Caki2 (cell line): ENCODE measurements at places on chromosomes 5 and 9. TPM values are rescaled to one million over a fixed set of nuclear protein-coding genes. Genes with fewer than 3 reads are reported as not detected.

DNA sequence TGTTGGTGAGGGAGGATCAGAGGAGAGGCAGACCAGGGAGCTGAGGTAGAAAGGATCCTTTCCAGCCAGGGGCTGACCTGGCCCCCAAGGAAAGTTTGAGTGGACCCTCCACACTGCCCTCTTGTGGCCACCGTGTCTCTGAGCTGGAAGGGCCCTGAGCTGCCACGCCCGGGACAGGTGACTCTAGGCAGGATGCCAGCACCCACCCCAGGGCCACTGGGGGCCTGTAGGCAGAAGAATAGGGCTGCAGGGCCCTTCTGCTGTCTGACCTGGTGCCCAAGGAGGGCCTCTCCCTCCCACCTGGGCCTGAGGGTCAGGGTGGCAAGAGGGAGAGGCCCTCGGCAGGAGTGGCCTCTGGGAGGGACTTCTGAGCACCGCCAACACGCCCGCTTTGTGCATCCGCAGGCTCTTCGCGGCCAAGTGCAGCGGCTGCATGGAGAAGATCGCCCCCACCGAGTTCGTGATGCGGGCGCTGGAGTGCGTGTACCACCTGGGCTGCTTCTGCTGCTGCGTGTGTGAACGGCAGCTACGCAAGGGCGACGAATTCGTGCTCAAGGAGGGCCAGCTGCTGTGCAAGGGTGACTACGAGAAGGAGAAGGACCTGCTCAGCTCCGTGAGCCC lies 76.8 kb downstream of the LMX1B start:
- DNase-seq, result peak; percentile 23

DNA sequence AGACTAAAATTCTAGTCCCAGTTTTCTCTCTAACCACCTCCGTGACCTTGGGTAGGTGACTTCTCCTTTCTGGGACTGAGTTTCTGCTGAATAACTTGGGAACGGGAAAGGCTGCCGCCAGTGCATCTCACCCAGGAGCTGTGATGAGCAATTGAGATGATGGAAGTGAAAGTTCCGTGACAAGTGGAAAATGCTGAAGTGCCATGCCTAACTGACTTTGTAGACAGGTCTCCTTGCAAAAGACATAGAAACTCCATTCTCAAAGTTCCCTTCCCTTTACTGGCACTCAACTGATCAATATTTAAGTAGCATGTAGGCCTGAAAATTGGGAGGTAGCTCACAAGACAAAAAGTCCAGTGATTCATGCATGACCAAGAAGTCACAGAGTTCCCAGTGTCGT lies 6.3 kb upstream of the ADAM19 start:
- DNase-seq, result no peak

DNA sequence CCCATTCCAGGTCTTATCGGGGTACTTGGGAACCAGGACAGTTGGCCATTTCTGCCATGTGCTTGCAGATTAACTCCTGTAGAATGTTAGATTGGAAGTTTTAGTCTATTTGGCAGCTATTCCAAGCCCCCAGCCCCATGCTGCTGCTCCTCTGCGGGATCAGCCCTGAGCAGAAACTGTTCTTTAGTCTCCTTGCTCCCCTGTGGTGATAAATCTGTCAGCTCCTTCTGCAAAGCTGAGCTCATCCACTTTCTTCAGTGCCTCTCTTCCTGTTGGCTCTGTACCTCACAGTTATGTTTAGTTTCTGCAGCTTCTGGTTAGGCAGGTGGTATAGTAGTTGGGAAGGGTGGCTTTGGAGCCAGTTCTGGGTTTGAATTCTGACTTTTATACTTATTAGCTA lies 170.4 kb downstream of the GRIA1 start:
- DNase-seq, result no peak

- DNase-seq, result no peak
Measured at GRCh38 chr5:54702470-54702869, 184.9 kb downstream of the SNX18 start.

DNA sequence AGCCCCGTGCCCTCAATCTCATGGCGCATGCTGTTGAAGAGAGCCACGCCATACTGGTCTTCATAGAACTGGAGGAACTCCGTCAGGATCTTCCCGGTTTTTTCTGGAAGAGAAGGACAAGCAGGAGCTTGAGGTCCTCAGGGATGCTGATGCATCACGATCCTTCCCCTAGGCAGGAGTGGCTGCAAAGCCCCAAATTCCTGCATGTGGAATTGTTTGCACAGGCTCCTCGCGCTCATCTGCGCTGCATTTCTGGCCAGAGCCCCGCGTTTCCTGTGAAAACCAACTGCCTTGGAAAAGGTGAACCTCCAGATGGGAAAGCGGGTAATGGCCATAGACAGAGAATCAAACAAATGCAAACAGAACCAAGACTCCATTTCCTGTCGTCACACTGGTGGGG lies 80.4 kb downstream of the LRSAM1 start:
- DNase-seq, result no peak

- DNase-seq, result no peak
Measured at GRCh38 chr5:118434522-118434921, 553.8 kb downstream of the DTWD2 start.

GRCh38 chr5:143318270-143318669 lies 85.2 kb downstream of the NR3C1 start:
- DNase-seq, result no peak

DNA sequence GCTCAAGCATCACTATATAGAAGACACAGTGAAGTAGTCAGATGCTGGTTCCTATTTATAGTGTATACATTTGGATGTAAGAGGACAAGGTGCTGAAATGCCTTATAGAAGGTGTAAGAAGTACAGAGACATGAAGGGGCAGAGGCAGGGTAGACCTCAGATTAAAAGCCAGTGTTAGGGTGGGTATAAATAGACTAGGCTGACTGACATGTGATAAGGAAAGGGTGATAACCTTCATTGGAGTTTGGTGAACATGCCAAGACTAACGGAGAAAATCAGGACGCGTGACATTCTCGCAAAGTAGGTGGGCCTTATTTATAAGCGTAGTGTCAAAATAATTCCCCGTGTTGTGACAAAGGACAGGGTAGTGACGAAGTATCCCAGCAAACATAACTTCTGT lies 59.1 kb upstream of the HRH2 start:
- no peak for DNase-seq

DNA sequence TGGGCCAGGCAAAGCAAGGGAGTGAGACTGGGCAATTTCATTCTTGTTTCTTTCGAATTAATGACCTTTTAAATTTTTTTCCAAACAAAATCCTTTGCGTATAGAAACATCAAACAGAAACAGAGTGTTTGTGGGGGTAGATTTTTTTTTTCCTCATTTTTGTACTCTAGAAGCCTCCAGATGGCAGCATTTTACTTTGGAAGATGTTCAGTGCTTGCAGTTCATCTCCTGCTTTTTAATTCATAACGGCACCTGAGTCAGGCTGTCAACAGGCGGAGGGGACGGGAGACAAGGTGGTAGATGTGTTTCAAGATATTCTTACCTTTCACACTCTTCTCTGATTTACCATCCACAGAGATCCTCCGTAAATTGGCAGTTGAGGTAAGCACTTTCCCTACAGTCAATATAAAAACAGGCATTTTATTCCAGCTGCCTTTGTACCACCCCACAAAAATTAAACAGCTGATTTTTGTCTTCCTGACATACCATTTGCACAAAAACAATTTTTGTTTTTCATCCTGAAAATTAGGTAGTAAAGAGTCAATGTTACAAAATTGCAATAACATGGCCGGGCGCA lies 99.5 kb upstream of the FBXL17 start:
- no peak for DNase-seq

DNA sequence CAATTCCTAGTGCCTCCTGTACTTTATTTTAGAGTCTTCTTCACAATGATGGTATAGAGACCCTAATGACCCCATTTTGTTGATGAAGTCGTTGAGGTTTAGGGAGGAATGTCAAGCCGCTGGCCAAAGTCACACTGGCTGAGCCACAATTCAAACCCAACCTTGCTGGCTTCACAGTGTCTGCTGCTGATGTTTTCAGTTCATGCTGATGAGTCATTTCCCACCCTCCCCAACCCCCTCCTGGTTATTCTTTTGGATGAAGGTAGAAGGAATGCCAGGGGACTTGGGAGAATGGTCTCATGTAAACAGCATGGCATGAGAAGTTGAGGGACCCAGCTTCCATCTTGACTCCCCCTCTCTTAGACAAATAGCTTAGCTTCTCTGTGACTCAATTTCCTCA lies 68.6 kb downstream of the TMEM252 start:
- no peak for DNase-seq

DNA sequence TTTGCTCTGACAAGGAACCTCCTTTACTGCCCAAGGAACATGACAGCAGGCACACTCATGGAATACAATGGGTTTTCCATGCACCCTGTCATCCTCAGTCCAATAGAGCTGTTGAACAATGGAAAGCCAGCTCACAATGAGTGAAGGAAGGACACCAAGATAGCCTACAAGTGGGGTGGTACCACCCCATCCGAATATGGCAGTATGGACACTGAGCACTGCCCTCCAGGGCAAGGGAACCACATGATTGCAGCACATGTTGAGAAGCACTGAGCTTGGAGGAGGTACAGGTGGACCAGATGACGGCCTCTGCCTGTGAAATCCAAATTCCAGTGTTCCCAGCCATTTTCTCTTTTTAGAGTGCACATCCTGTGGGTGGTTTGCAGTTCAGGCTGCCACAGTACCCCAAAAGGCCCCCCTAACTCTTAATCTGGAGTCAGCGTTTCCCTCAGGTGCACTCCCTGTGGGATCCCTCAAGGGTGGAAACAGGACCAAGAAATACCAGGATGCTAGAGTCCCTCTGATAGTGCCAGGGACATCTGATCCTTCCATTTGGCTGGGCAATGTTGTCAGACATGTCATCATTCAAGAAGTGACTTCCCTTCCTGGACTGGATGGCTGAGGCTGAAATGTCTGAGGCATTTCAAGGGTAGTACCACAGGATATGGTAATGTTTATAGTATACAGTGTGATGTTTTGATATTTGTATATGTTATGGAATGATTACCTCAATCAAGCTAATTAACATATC lies 48.9 kb downstream of the SMC2 start:
- no peak for DNase-seq

GRCh38 chr5:66565878-66566277 lies 30.3 kb upstream of the MAST4 start:
- no peak for DNase-seq

DNA sequence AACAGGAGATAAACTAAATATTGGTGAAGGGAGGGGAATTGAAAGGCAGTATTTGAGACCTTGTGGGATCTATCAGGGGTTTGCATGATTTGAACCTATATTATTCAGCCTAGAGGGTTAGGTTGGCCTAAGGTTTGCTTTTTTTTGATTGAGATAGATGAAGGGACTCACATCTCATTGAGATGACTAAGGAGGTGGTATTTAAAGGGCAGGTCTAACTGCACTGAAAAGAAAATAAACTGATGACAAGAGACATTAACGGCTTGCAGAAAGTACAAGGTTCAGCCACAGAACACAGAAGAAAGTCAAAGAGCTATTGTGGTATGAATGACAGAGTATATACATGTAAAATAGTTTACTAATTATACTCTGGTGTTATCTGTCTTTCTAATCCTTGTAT lies 412.7 kb downstream of the CDH10 start:
- DNase-seq, result peak; percentile 79

- DNase-seq, result peak; percentile 46
Measured at GRCh38 chr5:141742866-141743851, 61.1 kb upstream of the ARAP3 start.

- DNase-seq, result no peak
Measured at GRCh38 chr5:74993743-74994142, 58.6 kb downstream of the GCNT4 start.

- DNase-seq, result peak; percentile 46
Measured at GRCh38 chr9:77063645-77064285, 44.3 kb downstream of the FOXB2 start.

DNA sequence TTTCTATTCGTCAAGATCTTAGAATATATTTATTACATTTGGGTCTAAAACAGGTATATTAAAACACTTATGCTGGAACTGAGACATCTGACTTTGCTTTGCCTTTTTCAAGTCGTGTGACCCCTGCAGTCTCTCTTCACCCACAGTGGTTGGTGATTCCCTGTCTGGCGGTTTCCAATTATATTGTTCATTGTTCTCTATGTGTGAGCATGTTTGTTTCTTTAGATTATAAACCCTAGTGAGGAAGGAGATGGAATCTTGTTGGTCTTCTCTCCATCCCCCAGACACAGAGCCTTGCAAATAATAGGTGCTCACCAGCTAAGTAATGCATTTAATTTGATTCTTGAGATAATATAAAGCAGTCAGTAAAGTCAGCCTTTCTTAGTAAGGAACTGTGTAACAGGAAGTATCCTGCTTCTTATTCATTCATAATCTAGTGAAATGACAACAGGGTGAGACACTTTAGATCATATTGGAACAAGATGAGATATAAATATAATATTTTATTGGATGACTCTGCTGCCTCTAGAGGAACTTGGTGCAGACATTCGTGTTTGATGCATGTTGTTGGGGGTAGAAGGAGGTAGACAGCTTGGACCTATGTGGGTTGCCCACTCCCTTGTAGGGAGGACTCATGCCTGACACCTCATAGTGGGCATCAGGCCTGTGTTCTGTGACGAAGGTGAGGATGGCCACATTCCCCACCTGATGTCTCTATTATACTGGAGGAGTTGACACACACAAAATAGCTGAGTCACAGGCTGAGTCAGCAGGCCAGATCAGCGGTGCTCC lies 88.1 kb downstream of the FGF1 start:
- DNase-seq, result peak; percentile 73

DNA sequence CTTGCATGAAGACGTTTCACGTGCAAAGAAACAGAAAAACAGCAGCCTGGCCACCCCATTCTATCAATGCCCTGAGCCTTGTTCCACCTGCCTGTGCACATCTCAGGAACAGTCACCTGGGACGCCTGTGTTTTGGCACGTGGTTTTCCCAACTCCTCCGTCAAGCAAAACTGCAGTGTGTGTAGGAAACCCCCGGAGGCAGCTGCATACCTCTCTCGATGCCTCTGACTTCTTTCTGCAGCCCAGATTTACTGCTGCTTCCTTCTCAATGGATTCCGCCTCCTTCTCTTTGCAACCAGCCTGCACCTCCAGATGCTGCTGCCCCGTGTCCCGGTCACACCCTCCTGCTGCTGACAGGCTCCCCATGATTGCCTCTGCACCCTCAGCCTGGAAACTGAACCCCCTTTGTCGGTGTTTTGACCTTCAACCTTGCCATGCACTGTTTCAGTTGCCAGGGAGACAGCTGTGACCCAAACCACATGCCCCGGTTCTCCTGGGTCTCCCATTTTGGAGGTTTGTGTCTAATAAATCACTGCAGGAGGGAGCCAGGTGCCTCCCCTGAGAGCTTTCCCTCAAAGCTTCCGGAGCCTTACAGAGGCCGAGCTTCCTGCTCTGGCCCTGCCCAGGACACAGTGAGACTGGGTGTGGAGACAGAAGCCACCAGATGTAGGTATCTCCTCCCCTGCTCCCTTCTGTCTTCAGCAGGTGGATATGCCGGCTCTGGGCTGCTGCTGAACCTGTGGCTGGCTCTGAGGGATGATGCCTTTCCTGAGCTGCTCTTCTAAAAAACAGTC lies 395.5 kb upstream of the IRX1 start:
- DNase-seq, result no peak

- no peak for DNase-seq
Measured at GRCh38 chr5:14176888-14177287, 33.7 kb downstream of the TRIO start.

- peak; percentile 6 for DNase-seq
Measured at GRCh38 chr9:125462861-125463291, 201.2 kb downstream of the GAPVD1 start.

MRPS30 gene
- 28.9 and 34.9 TPM in 2 replicates for total RNA-seq

LHX3 gene
- not detected in 2 replicates for total RNA-seq

LCN12 gene
- not detected in 2 replicates for total RNA-seq

SMAD5 gene
- total RNA-seq, result 15.5 and 77.3 TPM in 2 replicates

GARIN3 gene
- total RNA-seq, result not detected in 2 replicates

SLC9A3 gene
- total RNA-seq, result 0.43 and 1.8 TPM in 2 replicates

C5orf46 gene
- total RNA-seq, result not detected in 2 replicates

VCP gene
- 118 and 136 TPM in 2 replicates for total RNA-seq

IL3 gene
- not detected in 2 replicates for total RNA-seq
